ENCODE measurements at places on chromosomes 11 and 22.

- DNase-seq: no peak
Measured at GRCh38 chr11:111376181-111376871, 2.7 kb downstream of the POU2AF1 start.

DNA sequence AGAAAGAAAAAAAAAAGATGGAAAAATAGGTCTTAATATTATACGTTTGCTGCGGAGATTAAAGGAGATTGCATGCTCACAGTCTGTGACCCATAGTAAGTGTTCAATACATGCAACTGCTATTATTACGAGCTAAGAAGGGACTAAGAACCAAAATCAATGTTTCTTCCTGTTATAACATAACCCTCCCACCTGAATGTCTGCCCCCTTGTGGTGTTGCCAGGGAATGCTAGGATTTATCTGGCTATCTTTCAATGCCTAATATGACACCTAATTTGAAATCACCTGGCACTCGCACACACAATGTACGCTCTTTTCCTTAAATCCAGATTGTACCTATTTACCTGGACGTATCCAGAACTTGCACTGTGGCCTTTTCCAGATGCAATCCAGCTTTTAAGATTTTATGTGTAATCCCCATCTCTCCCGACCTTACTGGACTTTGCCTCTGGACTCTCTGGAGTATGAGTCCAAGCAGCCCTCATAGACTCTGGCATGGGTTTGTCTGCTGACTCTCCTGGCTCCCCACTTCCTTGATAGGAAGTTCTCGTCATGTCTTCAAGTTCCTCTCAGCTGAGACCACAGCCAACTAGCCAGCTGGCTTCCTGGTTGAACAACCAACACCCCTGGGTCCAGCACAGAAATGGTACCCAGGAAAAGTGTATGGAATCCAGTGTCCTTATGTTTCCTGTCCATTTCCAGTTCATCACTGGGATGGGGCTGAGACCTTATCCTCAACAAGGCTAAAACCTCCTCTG, 151.5 kb downstream of the CCDC34 start:
- no peak for DNase-seq

- DNase-seq: no peak
Measured at GRCh38 chr22:20354238-20354975, 34.5 kb upstream of the DGCR6L start.

DNA sequence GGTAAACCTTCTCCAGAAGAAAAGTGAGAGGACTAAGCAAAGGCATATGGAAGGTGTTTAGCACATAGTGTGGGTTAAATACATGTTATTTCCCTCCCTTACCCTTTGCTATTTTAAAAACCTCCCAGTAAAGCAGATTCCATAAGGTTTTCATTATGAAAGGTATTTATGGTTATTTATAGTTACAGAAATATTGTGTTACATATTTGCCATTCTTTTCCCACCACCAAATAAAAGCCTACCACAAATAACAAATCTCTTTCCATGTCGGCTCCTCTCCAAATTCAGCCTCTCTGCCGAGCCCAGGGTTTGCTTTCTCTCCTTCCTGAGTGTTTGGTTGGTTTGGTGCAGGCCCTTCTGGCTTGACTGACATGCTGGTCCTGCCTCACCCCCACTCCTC, 64.4 kb downstream of the INSC start:
- DNase-seq: no peak

DNA sequence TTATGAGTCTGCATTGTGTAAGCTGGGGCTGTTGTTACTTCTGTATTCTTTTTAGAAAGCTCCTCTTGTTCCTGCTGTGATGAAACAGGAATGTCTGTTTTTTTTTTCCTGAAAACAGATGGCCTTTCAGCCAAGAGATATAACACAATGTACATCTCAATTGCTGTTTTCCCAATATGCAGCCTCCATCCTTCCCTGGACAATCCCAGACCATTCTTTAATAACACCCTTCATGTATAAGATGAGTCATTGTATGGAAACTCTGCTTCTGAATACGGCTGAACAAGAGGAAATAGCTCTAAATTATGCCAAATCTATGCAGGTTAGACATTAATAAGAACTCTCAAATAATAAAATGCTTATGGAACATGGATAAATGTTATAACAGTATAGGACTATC, 60.2 kb upstream of the LRRC4C start:
- no peak for DNase-seq

DNA sequence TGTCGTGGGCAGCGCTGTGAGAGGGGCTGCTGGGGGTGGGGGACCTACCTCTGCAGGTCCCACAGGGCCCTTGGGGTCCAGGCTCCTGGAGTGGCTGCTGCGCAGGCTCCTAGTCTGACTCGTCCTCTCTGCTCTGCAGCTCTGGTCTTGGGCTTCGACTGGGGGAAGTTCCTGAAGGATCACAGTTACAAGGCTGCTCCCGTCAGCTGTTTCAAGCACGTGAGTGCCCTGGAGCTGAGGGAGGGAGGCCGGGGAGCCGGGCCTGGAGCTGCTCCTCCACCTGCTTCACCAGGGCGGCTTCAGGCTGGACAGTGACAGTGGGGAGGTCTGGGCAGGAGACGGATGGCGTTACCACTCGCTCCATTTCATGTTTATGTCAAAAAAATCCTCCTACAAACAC, 11.9 kb downstream of the L3MBTL2 start:
- DNase-seq: no peak

DNA sequence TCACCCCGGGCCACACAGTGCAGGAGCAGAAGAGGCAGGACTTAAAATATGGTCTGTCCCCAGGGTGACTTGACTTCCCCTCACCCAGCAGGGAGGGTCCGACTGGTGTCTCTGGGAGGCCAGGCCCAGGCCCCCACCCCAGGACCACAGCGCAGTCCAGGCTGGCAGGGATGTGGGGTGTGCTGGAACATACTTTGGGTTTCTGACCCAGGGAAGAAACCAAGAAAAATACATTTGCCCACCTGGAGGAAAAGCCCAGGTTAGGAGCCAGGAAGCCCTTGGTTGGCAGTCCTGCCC, 5.2 kb downstream of the C1QTNF6 start:
- no peak for DNase-seq

DNA sequence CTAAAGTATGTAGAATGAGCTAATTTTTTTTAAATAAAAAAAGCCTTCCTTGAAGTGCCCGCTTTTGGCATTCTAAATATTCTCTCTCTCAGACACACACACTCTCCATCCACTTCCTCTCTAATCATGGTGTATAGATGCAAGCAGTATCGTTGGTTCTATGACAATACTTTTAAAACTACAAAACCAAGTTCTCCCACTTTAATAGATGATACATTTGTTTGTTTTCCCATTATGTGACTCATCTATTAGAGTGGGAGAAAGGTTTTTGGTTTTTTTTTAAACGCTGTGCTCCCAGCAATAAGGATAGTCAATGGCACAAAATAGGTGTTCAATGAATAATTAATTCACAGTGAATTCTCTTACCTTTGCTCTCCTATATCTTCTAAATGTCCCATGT, 44.6 kb downstream of the FZD4 start:
- DNase-seq: no peak

- no peak for DNase-seq
Measured at GRCh38 chr22:21681566-21682370, 16.0 kb downstream of the PPIL2 start.

All from left renal pelvis (tissue), 4 donors.